ENCODE measurements at places on chromosomes 5 and 9.

DNA sequence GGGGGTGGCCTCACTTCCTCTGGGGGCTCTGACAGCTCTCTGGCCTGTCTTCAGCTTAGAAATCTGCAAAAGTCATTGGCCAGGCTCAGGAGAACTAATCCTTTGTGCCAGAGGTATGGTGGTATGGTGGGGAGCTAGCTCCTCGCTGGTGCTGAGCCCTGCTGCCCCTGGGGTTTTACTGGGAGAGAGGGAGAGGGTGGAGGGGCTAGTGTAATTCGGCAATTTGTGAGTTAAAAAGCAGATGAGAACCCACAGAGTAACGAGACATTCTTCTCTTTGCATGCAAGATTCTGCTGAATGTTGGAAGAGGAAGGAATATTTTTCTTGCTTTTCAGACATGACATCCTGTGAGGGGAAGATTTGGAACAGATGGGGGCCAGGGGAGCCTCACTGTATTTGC, 65.5 kb upstream of the SPRY4 start:
- no peak for DNase-seq

DNA sequence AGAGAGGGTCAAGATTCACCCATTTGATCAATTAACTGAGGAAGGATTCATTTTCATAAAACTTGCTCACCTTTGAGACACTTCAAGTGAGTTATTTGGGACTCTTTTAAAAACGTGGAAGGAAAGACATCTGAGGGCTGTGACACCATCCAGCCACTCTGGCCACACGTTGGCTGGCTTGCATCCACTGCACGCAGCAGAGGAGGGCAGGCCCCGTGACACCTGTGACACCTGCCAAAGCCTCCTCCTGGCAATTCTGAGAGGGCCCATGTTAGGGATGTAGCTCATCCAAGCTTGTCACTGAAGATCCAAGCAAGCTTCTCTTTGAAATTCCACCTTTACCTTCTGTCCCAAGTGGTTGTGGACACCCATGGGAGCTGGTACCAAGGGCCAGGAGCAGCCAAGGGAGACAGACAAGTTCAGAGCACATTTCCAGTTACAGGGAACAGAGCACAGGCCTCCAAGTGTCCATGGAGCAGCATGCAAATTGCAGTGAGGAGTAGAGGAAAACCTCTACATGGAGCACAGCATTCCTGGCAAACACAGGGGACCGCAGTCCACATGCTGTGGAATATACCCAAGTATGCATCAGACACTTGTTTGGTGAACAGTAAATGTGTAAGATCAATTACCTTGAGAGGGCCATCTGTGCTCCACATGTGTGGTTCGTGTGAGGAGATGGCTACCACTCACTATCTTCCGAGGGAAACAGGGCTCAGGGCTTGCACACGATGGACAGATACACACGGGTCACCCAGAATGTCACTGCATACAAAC, 4.8 kb downstream of the PRSS3 start:
- DNase-seq: no peak

GRCh38 chr5:176637556-176637955, 7.1 kb downstream of the EIF4E1B start:
- DNase-seq: no peak

DNA sequence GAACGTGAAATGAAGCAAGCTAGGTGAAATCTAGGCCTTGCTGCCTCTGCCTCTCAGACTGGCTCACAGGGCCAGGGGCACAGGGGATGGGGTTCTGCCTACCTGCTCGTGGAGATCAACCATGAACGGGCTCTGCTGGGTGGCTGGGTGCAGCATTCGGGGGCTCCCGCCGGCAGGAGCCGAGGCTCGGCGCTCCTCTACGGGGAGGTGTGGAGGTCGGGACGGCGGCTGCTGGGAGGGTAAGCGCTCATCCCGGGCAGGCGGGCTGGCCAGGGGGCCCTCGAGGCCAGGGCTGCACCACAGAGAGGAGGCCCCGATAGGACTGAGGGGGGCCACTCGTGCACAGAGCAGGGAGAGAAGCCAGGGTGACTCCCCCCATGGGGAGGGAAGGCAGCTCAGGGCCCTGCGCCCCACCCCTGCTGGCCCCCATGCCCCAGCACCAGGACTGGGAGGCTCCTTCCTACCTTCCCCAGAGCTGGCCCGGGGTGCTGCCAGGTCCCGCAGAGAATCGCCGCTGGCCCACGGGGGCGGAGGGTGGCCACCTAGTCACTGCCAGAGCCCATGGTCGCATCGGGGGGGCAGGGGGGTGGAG, 5.2 kb downstream of the RNF44 start:
- DNase-seq: no peak

DNA sequence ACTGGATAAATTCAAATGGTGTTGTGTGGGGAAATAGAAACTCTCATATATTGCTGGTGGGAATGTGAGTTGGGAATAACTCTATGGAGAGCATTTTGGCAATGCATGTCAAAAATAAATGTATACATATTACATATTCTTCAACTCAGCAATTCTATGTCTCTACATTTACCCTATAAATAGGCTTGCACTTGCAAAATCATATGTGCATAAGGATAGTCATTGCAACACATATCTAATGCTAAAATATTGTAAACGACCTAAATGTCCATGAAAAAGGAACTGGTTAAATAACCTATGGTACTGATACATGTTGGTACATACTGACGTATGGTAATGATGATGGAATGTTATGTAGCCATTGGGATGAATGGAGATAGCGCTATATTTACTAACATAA, 94.5 kb upstream of the CHD1 start:
- DNase-seq: no peak

DNA sequence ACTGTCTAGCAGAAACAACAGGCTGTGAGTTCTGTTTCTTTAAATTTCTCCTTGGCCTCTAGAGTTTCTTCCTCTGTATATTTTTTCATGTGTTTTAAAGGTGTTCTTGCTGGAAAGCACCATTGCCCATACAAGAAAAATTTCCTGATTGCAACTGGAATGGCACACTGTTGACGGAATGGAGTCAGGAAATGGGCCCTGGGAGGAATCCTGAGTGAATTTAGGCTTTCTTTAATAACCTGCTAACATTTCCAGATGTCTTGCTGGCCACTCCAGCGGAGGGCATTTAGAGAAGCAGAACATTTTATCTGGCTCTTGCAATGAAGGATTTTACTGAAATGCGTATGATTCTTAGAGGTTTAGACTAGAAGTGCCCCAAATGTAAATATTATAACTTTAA, 736.3 kb downstream of the TAF11L14 start:
- no peak for DNase-seq

GRCh38 chr5:178227929-178228328, 4.7 kb downstream of the PHYKPL start:
- no peak for DNase-seq

- DNase-seq: no peak
These were observed 5.0 kb upstream of the CXXC5 start for GRCh38 chr5:139642891-139643871.

GRCh38 chr9:34493972-34494535, 28.7 kb downstream of the ENHO start:
- DNase-seq: no peak

DNA sequence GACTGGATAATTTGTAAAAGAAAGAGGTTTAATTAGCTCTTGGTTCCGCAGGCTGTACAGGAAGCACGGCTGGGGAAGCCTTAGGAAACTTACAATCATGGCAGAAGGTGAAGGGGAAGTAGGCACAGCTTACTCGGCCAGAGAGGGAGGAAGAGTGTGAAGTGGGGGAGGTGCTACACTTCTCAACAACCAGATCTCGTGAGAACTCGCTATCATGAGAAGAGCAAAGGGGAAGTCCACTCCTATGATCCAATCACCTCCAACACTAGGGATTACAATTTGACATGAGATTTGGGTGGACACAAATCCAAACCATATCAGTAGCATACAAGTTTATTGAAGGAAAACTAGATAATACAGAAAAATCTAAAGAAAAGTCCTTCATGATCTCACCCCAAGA, 39.9 kb downstream of the NEURL1B start:
- no peak for DNase-seq

GRCh38 chr5:54415147-54415546, 40.4 kb upstream of the HSPB3 start:
- no peak for DNase-seq

DNA sequence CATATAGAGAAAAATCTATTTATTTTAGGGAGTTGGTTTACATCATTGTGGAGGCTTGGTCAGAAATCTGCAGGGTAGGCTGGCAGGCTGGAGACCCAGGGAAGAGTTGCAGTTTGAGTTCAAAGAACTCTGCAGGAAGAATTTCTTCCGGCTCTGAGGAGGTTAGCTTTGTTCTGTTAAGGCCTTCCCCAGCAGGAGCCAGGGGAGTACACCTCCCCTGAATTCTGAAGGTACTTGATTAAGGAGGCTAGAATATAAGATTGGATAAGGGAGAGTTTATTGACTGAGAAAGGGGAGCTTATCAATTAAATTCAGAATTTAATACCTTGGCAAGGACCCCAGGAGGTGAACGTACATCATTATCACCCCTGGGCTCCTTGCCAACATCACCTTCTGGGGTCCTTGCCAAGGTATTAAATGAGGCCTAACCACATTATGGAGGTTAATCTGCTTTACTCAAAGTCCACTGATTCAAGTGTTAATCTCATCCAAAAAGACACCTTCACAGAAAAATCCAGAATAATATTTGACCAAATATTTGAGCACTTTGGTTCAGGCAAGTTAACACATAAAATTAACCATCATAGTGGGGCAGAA, 351.7 kb downstream of the CWC27 start:
- no peak for DNase-seq

- no peak for DNase-seq
These were observed 3.5 kb downstream of the HDHD3 start for GRCh38 chr9:113373256-113373655.

GRCh38 chr9:92191801-92192200, 76.6 kb upstream of the SPTLC1 start:
- no peak for DNase-seq

- no peak for DNase-seq
These were observed 179.7 kb upstream of the DAB2 start for GRCh38 chr5:39604491-39604890.

GRCh38 chr9:38127271-38127839, 58.3 kb upstream of the SHB start:
- DNase-seq: no peak

- no peak for DNase-seq
These were observed 403.5 kb downstream of the TAF11L14 start for GRCh38 chr5:18037718-18038117.

DNA sequence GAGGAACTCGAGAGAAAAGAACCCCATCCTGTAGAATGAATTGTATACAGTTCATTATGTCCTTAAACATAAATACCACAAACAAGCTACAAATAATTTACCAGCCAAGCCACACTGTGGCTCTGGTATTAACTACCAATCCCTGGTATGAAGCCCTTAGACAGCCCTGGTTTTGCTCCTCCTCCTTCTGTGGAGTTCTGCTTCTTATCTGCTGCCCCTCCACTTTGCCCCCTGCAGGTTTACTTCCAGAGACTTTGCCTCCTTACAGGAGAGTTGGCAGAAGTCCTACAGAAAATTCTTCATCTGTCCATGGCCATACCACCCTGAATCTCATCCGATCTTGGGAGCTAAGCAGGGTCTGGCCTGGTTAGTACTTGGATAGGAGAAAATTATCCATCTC, 219.8 kb downstream of the ACTL7B start:
- DNase-seq: no peak

GRCh38 chr5:112109331-112110007, 309.6 kb downstream of the EPB41L4A start:
- DNase-seq: no peak

GRCh38 chr5:141849415-141850243, 28.6 kb downstream of the PCDH1 start:
- DNase-seq: no peak
